NCI-H187 (cell line): ENCODE measurements at places on chromosomes 3 and 15.
A peak's percentile ranks its signal among the peaks of the same experiment; 100 is the strongest.

- no peak for DNase-seq
Observed at GRCh38 chr3:194135806-194136518, at the start of gene HES1. Gene HES1 (plus strand): TSS chr3:194136148. CDS start chr3:194136381, 233 bp downstream.

DNA sequence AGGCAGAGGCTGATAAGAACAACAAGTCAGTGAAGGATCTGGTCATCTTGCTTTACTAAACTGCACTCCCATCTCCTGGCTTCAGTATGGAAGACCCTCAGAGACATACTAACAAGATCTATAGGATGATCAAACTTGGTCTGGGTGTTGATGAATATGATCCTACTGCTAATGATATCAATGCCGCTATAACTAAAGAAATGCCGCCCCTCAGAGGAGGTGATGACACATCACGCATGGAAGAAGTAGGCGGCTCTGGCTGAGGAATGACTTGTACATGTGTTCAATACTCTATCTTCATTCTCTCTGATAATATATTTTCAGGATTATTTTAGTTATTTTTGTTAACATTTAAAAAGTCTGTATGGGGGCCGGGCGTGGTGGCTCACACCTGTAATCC, 17.5 kb upstream of the EIF2B5 start:
- DNase-seq = no peak

GRCh38 chr3:126654571-126655383, at the start of gene TXNRD3:
Gene TXNRD3 (minus strand): TSS chr3:126655124.
- DNase-seq = peak; percentile 63

GRCh38 chr3:160808838-160809237, 52.8 kb downstream of the PPM1L start:
- no peak for DNase-seq

DNA sequence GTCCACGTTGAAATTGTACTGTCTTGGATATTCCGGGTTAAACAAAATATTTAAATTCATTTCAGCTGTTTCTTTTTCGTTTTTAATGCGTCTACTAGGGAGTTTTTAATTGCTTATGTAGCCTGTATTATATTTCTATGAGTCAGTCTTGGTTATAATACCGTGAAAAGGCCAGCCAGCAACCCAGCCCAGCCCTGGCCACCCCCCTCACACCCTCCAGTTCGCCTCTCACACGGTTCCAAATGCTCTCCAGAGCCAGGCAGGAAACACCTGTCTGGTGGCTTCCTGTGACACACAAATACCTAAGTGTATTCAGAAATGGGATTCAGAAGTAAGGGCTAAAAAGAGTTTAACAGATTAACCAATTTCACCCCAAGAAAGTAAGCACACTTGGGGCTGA, 4.4 kb downstream of the SH3BP5 start:
- DNase-seq = no peak

DNA sequence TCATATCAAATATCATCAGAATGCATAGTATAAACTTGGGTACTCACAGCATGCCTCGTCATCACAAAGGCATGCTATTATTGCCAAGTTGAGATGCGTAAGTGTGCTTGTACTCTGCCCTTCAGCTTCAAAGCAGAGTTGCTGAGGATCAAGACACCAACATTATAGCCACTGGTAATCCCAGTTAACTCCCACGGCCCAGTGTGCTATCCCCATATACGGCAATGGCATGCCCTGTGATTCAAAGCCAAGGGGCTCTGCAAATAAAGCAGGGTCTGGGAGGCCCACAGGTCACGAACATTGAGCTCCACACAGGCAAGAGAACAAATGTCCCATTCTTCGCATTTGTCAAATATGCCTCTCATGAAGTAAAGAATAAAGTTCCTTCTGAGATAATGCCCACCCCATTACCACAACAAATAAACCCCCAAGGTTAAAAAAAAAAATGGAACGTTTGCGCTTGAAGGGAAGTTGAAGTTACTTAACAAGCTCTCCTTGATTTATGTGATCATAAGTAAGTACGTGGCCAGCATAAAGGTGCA, 298.1 kb upstream of the NECTIN3 start:
- DNase-seq = no peak
